Left ventricle myocardium inferior (tissue), 1 donor: ENCODE measurements at places on chromosomes 12 and 14. TPM values are rescaled to one million over a fixed set of nuclear protein-coding genes. Genes with fewer than 3 reads are reported as not detected.
A peak's percentile ranks its signal among the peaks of the same experiment; 100 is the strongest.

Gene P3H3
- total RNA-seq: 17.5 TPM

Gene MMP17
- total RNA-seq: 0.77 TPM

Gene REP15
- 5.5 TPM for total RNA-seq

Gene ACOT6
- not detected for total RNA-seq

Gene FOXA1
- total RNA-seq: not detected

Gene TMBIM6
- 215 TPM for total RNA-seq

Gene AKAP6
- total RNA-seq: 218 TPM

Gene ACSM4
- not detected for total RNA-seq

Gene GPR84
- total RNA-seq: not detected

Gene FAM90A1
- 0.30 TPM for total RNA-seq

Gene IFNG-AS1
- 0.58 TPM for total RNA-seq

Gene AGAP2
- 6.5 TPM for total RNA-seq

Gene FAM186B
- total RNA-seq: 0.33 TPM

Gene SLC10A1
- total RNA-seq: not detected

Gene FGF6
- total RNA-seq: not detected

- DNase-seq: no peak
Observed at GRCh38 chr14:38253676-38254075, 2.2 kb downstream of the CLEC14A start.

GRCh38 chr14:50615056-50615455 lies 53.0 kb downstream of the SAV1 start:
- DNase-seq: no peak

DNA sequence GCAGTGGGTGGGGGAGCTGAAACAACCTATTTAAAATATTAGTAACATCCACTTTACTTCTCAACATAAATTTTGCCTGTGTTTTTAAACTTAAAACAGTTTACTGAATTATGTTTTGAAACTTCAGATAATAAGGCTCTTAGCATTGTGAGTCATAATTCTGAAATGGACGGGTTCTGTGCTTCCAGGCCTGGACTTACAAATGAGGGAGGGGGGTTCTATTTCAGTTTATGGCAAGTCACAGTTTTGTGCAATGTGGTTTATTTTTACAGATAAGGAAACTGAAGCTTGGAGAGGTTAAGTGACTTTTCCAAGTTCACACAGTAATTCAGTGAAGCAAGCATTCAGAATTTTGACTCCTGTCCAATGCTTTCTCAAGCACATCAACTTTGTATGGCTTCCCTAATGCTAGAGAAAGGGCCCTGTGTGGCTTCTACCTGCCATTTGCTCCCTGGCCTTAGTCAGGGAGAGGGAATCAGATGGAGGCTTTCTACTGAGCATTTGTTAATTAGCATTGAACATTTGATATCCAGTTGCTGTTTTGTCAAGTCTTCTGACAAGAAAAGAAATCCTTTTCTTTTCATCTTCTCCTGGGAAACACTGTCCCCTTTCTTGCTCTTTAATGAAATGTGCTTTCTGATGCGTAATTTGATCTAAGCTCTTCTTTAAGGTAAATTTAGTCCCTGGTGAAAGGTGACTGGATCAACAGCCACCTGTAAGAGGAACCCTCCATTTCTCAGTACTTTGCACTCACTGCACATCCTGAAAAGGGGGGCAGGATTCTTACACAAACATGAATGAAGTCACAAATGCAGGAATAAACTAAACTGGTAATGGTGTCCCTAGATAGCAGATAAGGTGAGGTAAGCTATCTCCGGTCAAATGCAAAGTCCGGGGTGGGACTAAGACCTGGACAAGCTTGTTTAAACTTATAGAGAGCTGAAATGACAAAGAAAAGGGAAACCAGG lies 2.5 kb upstream of the SALL2 start:
- no peak for DNase-seq

DNA sequence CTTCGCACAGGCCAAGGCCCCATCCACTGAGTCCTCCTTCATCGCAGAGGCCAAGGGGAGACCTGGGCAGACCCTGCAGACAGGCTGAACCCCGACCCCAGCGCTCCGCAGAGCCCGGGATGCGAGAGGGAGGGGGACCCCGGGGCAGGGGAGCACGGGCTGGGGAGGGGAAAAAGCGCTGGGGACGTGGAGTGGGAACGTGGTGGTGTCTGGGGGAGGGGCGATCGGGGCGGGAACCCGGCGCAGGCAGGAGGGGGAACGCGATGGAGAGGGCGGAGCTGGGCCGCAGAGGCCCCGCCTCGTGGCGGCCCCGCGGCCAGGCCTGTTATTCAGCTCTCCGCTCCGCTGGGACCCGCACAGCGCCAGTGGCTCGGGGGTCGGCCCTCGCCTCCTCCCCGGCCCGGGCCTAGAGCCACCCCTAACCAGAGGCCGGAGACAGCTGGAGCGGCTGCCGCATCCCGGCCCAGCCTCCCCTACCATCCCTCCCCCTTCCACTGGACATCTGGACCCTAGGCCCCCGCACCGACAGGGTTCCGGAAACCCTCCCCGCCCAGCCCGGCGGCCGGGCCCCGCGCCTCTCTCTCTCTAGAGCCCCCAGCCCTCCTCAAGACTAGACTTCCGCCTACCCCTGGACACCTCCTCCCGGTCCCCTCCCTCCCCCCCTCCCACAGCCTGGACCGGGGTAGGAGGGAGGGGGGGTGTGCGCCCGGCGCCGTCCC lies at the start of gene ARHGEF25:
Gene ARHGEF25 (plus strand): TSS at position 328 of the 719 bp plus-strand sequence. CDS start 460 bp downstream, outside the sequence.
- DNase-seq: peak; percentile 87

DNA sequence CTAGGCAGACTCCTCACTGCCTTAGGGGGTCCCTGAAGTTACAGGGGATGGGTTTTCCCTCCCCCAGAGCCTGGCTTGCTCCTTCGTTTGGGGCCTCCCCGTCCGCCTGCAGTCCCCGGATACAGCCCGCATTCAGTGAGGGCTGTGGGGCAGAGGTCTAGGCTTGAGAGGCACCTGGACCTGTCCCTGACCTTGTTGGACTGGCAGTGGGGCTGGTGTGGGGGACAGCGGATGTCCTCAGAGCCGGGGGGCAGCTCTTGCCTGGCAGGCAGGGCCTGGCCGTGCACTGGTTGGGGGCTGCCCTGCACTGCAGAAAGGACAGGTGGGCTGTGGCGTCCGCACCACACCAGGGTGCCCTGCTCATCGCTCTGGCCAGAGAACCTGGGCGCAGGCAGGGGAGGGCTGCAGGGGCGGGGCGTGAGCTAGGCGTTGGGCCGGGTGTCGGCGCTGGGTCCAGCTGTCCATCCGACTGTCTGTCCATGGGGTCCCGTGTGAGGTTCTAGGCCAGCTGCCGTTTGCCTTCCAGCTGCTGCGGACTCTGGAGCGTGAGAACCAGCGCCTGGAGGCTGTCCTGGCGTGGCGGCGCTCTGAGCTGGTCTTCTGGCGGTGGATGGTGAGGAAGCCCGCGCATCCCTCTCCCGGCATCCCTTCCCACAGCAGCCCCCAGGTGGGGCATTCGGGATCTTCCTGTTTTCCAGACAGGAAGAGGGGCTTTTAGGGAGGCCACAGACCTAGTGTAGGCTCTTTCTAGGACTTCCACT lies 6.0 kb downstream of the TEDC1 start:
- no peak for DNase-seq

DNA sequence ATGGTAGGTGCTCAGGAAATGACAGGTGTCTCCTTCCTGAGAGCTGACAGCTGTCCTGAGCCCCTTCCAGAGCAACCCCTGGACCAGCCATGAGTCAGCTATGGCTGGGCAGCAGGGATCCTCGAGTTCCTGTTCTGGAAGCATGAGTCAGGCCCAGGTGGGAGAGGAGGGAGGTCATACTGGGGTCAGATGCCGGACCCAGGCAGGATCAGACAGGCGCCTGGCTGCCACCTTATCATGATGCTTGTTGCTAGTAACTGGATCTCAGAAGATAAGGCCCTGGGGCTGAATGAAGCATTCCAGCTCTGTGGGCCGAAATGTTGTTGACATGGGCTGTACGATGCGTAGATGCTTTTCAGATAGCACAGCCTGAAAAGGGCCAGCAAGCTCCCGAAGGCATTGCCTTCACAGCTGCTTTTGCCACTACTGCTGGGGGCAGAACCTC lies 17.4 kb upstream of the KRT7 start:
- no peak for DNase-seq

- no peak for DNase-seq
Observed at GRCh38 chr12:70948236-70948975, 27.9 kb upstream of the PTPRR start.

DNA sequence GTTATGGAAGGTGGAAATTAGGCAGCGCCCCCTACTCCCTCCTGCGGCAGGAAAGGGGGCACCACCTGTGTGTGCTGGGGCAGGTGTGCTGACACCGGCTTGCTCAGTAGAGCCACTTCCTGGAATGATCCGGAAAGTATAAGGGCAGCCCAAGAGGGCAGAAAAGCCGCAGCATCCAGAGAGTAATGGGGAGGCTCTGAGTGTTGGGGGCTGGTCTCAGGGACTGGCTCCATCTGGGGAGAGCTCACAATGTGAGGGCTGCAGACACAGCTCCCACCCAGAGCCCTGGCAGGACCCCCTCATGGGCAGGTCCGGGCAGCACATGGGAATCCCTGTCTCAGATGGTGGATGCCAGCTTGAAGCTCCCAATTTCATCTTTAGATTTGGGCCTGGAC lies 187.6 kb upstream of the C14orf180 start:
- no peak for DNase-seq

GRCh38 chr12:108664338-108665258 lies 30.9 kb upstream of the SELPLG start:
- peak; percentile 76 for DNase-seq

DNA sequence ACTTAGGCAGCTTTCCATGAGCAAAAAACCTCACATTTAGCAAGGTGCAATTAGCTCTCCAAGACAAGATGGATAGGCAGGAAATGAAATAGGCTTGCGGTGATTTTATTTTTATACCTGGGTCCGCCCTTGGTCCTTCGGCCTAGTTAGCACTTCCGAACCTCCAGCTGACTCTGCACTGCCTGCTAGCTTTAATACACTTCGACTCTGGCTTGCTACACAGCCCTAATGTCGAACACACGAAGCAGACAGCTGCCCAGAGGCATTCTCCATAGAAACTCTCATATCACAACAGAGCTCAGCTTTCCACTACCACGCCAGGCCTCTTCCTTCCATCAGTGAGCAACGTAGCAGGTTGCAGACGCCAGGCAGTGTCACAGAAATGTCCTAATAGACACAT lies 688.0 kb downstream of the VRK1 start:
- DNase-seq: no peak

DNA sequence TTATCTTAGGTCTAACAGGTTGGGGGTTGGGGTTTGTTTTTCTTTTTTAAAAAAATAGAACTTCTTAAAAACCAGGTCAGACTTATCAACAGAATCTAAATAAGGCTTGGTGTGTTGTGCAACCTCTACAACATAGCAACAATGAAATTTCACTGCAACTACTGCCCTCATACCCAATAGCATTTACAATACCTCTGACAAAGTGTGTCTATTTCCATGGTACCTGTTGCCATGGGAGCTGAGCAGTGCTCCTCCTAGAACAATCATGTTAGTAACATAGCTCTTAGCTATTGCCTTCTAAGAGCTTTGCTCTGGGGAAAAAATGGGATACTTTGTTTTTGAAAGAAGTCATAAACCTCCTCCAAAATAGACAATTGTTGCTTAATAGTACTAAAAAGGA lies 103.3 kb upstream of the CCDC175 start:
- DNase-seq: no peak

DNA sequence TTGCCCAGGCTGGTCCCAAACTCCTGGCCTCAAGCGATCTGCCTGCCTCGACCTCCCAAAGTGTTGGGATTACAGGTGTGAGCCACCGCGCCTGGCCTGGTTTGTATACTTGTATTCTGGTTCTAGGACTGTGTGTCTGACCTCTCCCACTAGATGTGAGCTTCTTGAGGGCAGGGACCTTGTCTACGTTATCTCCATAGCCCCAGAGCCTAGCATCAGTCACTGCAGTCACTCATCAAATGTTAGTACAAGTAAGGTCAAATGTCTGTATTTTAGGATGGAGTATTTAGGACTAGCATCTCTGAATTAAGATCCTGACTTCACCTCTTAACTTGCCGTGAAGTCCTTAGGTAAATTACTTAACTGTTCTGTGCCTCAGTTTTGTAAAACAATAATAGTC lies 2.9 kb downstream of the RILPL2 start:
- no peak for DNase-seq

DNA sequence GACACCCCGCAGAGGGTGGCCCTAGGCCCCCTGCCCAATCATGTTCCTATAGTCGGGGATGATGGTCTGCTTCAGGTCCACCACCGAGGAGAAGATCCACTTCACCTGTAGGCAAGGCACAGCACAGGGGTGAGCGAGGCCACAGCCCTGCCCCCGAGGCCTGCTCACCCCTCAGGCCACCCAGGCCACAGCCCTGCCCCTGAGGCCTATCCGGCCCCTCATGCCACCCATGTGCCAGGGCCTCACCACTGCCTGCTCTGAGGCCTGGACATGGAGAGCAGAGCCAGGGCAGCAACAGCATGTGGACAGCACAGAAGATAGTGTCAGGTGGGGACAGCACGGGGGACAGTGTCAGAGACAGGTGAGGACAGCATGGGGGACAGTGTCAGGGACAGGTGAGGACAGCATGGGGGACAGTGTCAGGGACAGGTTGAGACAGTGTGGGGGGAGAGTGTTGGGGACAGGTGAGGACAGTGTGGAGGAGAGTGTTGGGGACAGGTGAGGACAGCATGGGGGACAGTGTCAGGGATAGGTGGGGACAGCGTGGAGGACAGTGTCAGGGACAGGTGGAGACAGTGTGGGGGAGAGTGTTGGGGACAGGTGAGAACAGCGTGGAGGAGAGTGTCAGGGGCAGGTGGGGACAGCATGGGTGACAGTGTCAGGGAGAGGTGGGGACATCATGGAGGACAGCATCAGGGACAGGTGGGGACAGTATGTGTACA lies 239.7 kb downstream of the TMEM121 start:
- no peak for DNase-seq

- no peak for DNase-seq
Observed at GRCh38 chr14:60723116-60723906, 840 bp downstream of the SIX4 start.

- no peak for DNase-seq
Observed at GRCh38 chr12:24756479-24757024, 192.3 kb downstream of the BCAT1 start.

DNA sequence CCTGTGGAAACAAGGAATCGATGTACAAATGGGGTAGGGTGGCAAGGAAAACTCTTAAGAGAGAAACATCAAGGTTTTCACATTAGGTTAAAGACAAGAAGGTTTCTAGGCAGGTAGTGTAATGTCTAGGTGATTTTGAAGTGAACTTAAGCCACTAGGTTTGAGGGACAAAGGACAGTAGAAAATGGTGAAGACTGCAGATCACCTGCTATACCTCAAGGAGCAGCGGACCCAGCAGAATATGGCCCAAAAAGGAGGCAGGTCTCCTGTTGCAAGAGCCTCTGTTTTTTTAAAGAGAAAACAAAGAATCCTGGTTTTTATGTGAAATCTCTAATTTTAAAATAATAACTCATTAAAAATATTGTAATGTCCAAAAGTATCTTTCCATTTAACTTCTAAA lies 178.1 kb downstream of the ACSS3 start:
- DNase-seq: no peak

- DNase-seq: no peak
Observed at GRCh38 chr12:53626702-53627169, 554 bp upstream of the ATF7 start.

- no peak for DNase-seq
Observed at GRCh38 chr12:12088761-12089160, 18.0 kb downstream of the BCL2L14 start.

- DNase-seq: no peak
Observed at GRCh38 chr12:91483471-91483985, 300.9 kb upstream of the DCN start.
